ENCODE measurements at places on chromosomes 3 and 15.

- DNase-seq, result no peak
Measured at GRCh38 chr3:138394156-138394555, 40.3 kb upstream of the ESYT3 start.

- no peak for DNase-seq
Measured at GRCh38 chr15:68471541-68471940, 39.6 kb upstream of the ITGA11 start.

DNA sequence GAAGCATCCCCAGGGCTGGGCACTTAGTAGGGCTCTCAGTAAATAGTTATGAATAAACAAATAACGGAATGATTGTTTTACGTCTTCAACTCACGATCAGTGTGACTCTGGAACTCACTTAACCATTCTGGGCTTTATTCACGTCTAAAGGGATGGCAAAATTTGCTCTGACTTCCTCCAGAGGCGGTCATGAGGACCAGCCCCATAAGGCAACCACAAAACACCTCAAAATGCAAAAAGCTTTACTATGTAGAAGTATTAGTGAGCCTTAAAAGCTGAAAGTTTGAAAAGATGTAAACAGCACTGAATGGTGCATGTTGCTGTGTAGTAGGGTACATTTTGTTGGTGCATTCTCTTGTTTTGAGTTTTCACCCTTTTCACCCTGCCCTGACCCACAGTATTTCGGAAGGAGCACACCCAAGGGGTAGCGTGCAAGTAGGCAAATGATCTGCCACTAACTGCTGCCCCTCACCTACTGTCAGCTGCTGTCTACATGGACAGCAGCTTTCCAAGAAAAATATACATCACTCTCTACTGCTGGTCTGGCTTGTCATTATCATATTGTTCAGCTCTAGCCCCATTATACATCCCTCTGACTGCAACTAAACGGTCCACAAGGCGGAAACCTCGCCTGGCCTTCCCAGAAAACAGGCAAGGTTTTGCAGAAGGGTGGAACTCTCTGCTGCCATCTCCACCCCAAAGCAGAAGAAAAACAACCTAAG is 308.5 kb upstream of the PROK2 start:
- DNase-seq, result no peak

DNA sequence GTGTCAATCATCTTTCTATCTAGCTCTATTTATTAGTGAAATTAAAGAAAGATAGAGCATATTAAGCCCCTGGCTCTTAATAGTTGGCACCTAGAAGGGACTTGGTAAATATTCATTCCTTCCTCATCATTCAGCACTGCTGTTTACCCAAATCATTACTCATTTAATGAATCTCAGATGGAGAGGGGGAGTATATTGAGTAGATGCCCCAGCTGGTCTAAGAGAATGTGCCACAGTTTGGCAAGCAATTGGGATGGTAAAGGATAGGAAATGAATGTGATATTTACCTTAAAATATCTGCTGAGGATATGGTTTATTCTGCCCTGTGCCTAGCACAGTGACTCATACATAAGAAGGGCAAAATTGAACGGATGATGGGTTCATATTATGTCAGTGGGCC is 6.0 kb downstream of the IL1RAP start:
- no peak for DNase-seq

- DNase-seq, result no peak
Measured at GRCh38 chr15:78247911-78248310, 13.5 kb upstream of the ACSBG1 start.

DNA sequence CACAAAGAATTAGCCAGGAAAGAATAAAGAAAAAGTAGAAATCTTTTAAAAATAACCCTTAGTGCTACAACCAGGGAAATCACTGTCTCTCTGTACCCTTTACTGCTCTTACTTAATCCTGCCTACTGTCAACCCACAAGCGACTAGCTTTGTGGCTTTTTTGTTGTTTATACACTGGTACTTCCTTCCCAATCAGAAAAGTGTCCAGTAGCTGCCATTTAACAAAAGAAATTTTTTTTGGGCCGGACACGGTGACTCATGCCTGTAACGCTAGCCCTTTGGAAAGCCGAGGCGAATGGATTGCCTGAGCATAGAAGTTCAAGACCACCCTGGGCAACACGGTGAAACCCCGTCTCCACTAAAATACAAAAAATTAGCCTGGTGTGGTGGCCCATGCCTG is 13.8 kb upstream of the FAM219B start:
- DNase-seq, result no peak

DNA sequence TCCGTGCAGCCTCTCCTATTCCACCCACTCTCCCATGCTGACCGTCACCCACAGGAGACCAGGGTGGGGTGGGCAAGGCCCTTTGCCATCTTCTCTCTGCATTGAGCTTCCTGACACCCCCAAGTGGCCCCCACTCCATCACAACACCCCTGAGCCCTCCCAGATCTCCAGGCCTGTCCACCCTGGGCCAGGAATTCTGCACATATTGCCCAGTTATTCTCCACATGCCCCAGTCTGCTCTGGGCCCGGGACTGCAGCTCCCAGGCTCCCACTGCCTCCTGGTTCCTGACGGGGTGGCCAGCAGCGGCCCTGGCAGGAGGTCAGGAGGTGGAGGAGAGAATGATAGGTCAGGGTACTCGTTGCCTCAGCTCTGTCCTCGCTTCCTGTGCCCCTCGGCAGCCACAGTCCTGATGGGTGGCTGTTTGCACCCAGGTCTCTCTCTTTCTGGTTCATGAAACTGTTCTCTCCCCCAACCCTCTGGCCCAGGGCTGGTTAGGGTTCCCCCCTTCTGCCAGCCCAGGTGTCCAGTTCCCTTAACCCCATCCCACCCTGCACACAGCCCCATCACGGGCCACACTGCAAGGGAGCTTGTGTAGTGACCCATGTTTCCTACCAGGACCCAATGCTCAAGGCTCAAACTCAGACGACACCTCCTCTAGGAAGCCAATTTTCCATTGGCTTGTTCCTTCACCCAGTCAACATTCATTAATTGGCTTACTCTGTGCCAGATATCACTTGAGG is 47.3 kb downstream of the IQSEC1 start:
- no peak for DNase-seq

DNA sequence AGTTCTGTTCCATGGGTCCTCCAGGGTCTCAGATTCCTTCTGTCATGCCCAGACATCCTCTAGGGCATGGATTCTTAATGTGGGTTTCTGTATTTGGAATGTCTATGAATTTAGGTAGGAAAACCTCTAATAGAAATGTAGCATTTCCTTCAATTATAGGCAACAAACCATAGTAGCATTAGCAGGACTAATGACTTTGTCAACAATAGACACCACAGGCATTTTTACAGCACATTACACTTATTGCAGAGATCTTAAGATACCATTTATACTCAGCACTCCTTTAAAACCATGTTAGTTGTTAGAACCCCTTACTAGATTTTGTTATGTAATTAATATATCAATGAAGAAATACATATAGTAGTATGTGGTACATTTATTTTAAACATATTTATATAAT is 77.8 kb upstream of the TBC1D5 start:
- DNase-seq, result no peak

DNA sequence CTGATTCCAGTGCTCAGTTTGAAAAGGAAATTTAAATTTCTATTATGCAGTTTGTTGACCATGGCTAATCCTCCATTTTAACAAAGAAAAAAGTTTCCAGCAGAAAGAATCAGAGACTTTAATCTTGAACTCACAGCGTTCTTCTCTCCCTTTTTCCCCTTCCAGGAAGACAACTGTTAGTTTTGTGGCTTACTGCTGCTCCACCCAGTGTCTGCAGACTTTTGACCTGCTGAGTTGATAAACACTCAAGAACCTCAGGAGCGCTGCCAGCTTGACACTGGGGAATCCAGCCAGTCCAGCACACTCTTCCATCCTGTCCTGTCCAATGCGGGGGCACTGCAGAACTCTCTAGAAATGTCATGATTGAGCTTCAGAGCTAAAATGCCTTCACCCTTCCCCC is 134.6 kb downstream of the LRRC28 start:
- no peak for DNase-seq

GRCh38 chr15:52563501-52564060 is 5.2 kb downstream of the ARPP19 start:
- no peak for DNase-seq

DNA sequence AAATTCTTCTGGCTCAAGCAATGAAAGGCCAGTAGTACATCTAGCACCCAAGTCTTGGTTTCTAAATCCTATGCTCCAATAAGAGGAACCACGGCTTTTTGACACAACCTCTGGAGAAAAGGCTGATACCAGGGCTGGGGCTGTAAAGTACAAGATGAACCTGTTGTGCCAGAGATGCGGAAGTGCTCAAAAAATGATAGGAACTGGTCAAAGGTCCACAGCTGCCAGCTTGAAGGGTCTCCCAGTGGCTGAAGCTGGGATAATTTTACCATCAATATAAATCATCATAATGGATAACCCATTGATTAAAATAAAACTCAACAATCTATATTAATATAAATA is 558 bp upstream of the NCEH1 start:
- DNase-seq, result no peak

DNA sequence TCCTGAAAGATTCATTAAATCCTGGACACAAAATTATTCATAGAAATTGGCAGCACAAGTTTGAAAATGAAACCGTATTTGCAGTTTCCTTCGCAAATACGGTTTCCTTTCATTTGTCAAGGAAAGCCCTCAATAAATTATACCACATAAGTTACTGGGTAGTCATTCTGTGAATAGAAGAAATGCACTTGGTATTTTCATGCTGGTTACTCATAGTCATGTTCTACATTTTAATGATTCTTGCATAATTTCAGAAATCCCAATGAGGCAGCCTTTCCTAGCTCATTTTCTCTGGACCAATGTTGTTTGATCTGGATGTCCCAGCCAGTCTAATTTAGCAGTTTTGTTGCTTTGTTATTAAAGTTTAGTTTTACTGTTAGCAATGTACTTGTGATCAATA is 43.2 kb downstream of the MINAR1 start:
- DNase-seq, result no peak

- DNase-seq, result no peak
Measured at GRCh38 chr15:67189326-67190051, 65.0 kb downstream of the AAGAB start.

GRCh38 chr3:24493746-24494617 is 668 bp downstream of the THRB start:
- no peak for DNase-seq

DNA sequence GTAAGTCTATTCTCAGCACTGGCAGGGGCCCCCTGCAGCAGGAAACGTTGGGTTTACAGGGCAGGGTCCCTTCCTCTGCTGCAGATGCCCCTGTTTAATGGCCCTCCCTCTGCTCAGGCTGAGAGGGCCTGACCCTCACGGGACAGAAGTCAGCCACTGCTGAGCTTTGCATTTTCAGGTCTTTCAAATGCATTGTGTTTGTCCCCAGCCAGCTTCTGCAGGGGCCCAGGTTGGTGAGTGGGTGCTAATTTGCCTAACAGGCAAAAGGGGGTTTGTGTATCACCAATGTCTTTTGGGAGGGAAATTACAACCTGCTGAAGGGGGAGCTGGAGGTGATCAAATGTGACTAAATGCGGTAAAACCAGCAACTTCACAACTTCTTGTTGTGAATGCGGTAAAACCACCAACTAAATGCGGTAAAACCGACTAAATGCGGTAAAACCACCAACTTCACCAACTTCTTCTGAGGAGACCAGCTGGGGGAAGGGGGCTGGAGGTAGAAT is 44.8 kb upstream of the UBE2E1 start:
- DNase-seq, result no peak

DNA sequence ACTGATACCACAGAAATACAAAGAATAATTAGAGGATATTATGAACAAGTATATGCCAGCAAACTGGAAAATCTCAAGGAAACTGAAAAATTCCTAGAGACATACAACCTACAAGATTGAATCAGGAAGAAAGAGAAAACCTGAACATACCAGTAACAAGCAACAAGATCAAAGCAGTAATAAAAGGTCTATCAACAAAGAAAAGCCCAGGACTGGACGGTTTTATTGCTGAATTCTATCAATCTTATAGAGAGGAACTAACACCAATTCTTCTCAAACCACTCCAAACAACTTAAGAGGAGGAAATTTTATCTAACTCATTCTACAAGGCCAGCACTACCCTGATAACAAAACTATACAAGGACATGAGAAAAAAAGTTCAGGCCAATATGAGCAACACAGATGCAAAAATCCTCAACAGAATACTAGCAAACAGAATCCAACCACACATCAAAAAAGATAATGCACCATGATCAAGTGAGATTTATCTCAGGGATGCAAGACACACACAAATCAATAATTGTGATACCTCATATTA is 71.1 kb upstream of the IMPG2 start:
- no peak for DNase-seq

- DNase-seq, result no peak
Measured at GRCh38 chr3:12205171-12205570, 46.5 kb upstream of the TIMP4 start.

GRCh38 chr15:90055182-90055581 is 47.1 kb downstream of the IDH2 start:
- no peak for DNase-seq

GRCh38 chr15:37134699-37135131 is 34.4 kb upstream of the MEIS2 start:
- DNase-seq, result no peak

GRCh38 chr15:77860071-77860691 is 217.3 kb downstream of the TBC1D2B start:
- no peak for DNase-seq

DNA sequence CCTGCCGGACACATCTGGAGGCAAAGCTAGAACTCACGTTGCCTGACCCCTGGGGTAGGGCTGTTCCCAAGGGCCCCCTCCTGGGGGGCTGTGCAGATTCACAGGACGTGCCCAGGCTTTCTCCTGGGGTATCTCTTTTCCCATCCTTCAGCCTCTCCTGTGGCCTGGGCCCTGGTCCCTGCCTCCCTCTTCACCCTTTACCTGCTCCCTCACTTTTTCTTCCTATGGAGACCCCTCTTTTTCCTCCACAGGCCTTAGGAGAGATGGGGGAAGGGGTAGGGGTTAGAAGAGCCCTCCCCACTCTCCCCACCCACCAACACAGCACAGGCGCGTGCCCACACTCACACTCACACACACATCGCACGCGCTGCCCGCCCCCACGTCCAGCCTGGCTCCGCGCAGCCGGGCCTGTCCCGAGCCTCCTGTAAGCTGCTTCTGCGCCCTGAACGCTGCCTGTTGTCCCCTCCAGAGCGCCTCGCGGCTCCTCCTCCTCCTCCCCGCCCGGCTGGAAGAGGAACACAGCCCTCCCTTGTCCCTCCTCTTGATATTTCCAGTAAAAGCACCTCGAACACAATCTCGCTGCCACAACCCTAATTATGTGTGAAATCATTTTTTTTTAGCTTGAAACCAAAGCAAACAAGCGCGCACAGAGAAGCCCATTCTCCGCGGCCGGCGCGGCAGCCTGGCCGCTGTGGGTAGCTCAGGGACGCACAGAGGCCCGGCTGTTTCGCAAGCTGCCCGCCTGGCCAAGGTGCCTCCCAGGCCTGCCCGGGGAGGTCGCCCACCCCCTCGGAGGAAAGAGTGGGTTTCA is 33.9 kb upstream of the ACAN start:
- no peak for DNase-seq

GRCh38 chr3:196794467-196794866 is 54.8 kb downstream of the PAK2 start:
- DNase-seq, result no peak

- no peak for DNase-seq
Measured at GRCh38 chr3:37891227-37891626, 29.5 kb downstream of the CTDSPL start.

Data from activated CD4-positive, alpha-beta T cell treated with anti-CD3 and anti-CD28 coated beads for 24 hours (primary cell).